ENCODE measurements at places on chromosomes 7 and 10.

GRCh38 chr7:155813125-155813524 is 862 bp upstream of the SHH start:
- no peak for DNase-seq

DNA sequence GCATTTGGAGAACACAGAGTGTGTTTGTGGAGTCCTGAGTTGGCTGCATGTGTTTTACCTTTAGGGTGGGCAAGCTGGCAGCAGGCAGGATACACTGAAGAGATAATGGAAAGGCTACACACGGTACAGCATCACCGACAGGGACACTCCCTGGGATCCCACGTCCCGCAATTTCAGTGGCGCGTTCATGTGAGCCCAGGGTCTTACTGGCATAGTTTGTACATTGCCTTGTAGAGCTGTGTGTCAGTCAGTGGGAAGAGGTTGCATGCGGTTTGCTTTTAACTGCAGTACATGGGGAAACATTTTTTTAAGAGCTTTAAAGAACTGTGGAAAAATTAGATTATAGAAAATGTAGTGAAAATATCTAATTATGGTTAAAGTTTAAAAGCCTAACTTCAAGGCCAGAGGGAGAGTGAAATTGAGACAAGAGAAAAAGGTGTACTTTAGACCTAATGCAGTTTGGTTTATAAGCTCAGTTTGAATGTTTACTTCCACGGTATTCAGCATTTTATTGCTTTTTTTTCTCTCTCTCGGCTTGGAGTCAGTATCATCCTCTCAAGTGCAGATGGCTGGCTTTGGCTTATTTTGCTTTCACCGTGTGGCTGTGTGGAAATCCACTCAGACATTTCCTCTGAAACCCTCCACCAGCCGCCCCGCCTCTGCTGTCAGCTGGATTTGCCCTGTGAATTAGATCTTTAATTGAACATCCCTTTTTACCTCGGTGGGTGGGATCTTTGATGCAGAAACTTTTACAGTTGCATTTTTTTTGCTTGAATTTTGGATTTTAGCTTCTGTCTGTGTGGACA is 364.2 kb upstream of the COBL start:
- DNase-seq: no peak

DNA sequence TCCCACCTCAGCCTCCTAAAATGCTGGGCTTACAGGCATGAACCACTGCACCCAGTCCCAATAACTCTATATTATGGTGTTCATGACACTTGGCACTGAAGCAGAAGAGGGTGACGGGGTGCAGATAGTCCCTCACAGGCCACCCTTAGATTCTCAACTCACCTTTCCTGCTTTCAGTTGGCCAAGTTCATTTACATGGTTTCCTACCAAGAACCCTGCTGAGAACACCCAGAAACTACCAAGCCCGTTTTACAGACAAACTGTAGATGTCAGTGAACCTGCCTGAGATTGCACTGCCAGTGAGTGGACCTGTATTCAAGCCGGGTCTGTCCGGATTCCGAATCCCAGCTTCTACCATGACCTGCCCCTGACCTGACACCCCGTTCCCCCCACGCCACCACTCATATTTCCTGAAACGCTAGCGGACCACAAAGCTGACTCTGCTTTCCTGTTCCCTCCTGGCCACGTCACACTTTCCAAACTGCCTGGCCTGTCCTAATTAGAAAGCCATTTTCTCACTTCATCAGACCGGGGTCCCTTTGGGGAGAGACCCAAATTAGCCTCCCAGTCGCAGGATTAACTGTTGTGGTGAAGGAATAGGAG is 17.3 kb downstream of the GRID2IP start:
- DNase-seq: no peak

DNA sequence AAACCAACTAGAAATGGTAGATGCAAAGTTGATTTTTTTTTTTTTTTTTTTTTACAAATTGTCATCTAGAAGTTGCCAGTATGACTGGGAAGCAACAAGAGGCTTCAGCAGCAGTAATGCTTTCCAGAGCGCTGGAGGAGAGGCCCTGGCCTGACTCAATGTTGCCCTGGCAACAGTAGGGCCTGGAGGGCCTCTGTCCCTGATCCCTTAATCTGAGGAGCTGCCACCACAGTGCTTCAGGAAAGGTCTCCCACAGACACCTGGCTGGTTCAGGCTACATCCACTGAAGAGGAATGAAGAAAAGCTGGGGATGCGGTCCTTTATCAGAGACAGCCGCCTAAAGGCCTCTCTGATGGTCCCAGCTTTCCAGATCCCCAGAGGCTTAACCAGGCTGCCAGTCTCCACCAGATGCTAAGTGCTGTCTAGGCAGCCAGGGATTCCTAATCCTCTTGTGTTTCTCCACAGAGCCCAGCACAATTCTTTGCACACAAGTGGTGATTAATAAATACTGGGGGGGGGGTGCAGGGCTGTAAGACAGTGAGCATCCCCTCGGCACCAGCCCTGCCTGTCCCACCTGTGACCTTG is 33.7 kb downstream of the ZNF777 start:
- DNase-seq: no peak

- no peak for DNase-seq
These were observed 71.7 kb upstream of the TMEM106B start for GRCh38 chr7:12139416-12139815.

- no peak for DNase-seq
These were observed 23.6 kb upstream of the PRSS37 start for GRCh38 chr7:141864765-141865447.

DNA sequence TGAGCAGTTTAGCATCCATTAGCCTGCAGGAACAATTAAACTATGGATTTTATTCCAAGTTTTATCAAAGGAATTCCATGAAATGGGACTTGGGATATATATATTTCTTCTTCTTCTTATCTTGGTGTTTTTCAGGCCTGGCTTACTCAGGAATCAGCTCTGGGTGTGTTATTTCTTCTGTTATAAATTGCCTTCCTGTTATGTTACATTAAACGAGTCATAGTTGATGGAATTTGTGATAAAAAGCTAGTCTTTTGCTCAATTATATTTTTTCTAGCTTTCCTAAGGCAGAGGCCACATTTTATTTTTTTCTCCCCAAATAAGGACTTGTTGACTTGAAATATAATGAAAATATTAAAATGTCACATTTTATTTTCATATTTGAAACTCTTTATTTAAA is 141.3 kb downstream of the EPC1 start:
- no peak for DNase-seq

DNA sequence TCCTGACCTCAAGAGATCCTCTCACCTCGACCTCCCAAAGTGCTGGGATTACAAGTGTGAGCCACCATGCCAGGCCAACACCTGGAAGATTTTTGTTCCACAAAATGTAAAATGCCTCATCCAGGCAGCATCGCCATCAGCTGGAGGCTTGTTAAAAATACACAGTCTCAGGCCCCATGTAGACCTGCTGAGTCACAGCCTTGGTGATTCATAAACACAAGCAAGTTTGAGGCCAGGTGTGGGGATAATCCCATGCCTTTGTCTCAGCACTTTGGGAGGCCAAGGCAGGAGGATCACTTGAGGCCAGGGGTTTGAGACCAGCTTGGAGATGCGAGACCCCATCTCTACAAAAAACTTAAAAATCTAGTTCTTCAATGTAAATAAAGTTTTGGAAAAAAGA is 49.1 kb upstream of the FOXK1 start:
- no peak for DNase-seq

- no peak for DNase-seq
These were observed 46.7 kb downstream of the PLPP4 start for GRCh38 chr10:120503689-120504088.

GRCh38 chr7:30237271-30237695 is 47.1 kb upstream of the ZNRF2 start:
- DNase-seq: no peak

DNA sequence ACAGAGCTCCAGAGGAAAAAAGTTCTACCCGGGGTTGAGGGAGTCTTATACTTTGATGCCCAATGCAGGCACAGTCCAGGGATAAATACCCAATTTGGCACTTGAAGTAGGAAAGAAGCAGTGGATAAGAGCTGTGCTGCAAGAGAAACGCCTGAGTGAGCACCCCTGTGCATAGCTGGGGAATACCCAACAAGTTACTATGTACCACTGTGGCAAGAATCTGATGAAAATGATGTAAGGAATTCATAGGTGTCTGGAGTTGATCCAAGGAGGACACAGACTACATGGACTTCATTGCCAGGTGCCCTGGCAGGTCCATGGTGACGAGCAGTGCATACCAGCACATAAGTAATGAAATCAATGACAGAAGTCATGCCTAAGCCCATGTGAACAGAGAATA is 183.7 kb upstream of the FEZF1 start:
- no peak for DNase-seq

- no peak for DNase-seq
These were observed 40.3 kb upstream of the EFCAB10 start for GRCh38 chr7:105621617-105622016.

Measured in GM10248 (cell line).